Substantia nigra (tissue), 51 donors: ENCODE measurements at places on chromosomes 6 and 20.

DNA sequence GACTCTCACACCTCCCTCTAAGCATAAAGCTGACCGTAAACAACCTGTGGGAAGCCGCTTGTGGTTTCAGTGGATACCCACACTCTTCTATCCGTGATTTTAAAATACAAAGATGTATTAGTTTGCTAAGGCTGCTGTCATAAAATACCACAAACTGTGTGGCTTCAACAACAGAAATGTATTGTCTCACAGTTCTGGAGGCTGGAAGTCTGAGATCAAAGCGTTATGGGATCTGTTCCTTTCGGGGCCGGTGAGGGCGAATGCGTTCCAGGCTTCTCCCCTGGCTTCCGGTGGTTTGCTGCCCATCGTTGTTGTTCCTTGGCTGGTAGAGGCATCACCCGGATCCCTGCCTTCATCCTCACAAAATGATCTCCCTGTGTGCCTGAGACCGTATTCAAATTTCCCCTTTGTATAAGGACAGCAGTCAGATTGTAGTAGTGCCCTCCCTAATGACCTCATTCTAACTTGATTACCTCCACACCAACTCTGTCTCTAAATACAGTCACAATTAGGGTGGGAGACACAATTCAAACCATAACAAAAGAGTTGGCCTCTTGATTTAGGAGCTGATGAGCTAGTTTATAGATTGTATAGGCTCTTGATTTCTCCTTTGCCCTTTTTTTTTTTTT, 210.6 kb upstream of the SOX4 start:
- no peak for DNase-seq

GRCh38 chr20:56630086-56630493, 984 bp downstream of the TFAP2C start:
- DNase-seq, result no peak

DNA sequence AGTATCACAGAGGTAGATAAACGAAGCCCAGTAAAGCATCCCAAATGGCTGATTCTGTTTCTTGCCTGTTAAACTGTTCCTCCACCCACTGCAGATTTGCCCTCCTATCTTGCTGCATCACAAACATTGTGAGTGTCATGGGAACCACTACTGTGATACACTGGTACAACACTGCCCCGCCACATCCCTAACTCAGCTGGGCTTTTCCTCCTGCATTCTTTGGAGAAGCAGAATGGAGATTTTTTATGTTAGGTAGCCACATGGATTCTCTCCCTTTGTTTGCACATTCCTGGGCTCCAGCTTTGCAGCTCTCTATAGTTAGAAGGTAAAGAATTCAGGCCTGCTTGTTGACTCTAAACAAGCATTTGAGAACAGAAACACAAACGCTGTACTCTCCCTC, 234.1 kb downstream of the TMEM242 start:
- DNase-seq, result no peak

DNA sequence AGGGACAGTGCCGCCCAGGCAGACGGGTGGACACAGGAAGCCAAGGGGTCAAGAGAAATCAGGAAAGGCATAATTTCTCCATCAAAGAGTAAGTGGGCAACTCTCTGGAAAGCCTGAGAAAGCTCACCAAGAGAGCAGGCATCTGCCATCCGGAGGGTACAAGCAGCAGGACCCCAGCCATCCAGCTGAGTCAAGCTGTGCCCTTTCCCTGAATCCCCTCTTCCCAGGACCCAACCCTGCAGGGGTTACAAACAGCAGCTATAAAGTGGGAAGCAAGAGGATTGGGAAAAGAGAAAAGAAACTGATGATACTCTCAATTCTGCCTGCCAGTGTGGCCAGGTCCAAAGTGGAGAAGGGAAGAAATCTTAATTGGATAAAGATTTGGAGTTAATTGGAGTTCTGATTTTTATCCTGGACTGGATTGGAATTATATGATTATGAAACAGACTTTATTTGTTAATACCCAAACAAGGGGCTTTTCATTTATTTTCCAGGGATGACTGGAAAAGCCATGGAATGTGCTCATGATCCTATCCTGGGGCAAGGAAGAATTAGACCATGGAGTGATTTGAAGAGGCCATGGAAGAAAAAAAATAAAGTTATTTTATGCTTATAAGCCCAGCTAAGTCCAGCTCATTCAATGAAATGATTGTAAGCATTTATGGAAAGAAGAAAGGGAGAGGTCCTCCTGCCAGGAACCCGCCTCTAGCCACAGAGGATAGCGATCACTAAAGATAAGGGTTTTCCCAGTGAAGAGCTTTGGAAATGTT, 34.9 kb downstream of the NHLRC1 start:
- DNase-seq, result no peak

- DNase-seq, result no peak
Measured at GRCh38 chr6:109477725-109478124, 5.3 kb downstream of the ZBTB24 start.

DNA sequence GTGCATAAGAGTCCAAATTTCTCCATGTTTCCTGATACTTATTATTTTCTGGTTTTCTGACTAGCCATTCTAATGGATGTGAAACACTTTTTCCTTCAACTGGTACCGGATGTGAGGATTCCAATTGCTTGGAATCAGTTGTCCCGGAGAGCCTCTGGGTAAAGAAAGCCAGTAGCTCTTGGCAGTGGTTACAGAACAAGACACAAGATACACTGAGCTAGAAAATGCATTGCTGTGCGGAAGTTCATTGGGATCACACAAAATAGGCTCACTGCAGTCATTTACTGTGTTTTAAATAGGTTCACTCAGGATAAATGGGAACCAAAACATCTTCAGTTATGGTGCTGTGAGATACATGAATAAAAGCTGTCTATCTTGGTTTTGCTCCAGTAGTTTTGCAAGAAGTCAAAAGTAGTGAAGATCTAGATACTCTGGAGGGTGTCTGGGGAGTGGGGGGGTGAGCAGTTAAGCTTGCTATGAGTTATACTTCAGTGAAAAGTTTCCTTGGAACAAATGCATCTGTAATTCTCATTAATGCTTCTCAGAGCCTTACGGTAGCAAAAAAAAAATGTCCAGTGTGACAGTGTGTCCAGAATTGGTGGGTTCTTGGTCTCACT, 54.4 kb upstream of the RNF182 start:
- no peak for DNase-seq

DNA sequence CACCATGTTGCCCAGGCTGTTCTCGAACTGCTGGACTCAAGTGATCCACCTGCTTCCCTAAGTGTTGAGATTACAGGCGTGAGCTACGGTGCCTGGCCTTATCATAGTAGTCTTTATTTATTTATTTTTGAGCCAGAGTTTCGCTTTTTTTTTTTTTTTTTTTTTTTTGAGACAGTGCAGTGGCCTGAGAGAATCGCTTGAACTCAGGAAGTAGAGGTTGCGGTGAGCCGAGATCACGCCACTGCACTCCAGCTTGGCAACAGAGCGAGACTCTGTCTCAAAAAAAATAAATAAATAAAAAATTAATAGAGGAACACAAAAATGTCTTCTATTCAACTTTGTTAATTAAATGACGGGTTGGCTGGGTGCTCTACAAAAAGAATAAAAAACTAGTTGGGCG, 12.9 kb downstream of the MAPRE1 start:
- no peak for DNase-seq

DNA sequence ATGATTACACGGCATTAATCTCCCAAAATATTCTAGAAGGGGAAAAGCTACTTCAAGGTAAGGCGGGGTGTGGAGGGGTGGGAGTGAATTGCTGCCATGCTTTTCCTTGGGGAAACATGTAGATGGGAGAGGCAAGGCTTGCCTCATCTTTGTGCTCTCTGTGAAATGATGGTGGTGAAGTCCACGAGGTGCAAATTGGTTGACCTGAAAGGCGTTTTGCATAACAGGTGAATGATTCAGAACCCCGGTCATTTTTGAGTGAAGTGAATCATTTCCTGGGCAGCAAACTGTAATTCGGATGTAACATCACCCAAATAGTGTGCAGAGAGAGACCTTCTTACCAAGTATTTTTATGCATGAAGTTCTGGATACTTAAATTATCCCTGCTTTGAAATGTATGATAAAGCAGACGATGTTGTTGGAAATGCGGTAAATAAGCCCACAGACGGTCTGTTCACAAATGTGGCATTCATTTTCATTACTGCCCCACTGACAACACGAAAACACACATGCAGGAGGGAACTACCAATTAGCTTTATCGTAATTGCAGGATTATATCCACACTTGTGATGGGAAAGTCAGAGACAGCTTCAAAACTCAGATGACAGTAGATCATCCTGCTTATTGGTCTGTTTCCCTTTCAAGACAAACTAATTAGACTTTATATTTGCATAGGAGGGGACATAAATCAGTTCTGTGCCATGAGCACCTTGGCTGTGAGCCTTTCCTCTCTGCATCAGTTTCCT, 3.0 kb downstream of the CDH4 start:
- DNase-seq, result no peak

GRCh38 chr20:60967431-60968316, 284.4 kb upstream of the CDH4 start:
- no peak for DNase-seq

DNA sequence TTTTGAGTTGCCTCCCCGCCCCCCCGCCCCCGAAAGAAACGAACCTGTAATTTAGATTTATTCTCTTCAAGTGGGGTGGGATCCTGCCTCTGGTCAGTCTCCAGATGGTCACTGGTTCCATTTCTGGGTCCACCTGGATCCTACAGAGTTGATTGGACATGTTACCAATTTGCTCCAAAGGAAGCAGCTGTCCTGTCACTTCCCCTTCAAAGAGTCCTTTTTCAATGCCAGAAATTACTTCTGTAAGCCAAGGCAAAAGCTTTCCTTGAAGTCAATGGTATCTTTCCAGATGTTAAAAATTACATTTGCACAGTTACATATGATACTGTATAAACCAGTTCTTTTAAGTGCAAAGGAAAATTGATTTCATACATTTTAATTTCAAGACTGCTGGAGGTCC, 12.0 kb upstream of the ANKRD60 start:
- no peak for DNase-seq

- DNase-seq, result no peak
Measured at GRCh38 chr6:142784344-142784743, 160.6 kb downstream of the HIVEP2 start.

DNA sequence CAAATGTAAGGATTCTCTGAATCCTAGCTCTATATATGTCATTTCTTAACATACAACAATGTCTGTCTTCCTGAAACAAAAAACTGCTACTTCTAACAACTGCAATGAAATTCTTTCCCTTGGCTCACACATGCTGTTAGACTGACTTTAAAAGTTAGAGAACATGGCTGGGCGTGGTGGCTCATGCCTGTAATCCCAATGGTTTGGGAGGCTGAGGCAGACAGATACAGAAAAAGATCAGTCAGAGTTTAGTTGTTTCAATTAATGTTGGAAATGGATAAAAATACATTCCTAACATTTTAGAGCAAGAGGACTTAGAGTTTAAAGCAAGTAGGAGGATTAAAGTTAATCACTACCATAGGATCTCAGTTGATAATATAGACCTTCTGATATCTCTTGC, 28.7 kb upstream of the KIAA1586 start:
- no peak for DNase-seq

GRCh38 chr6:79627422-79627821, 3.7 kb upstream of the SH3BGRL2 start:
- no peak for DNase-seq

DNA sequence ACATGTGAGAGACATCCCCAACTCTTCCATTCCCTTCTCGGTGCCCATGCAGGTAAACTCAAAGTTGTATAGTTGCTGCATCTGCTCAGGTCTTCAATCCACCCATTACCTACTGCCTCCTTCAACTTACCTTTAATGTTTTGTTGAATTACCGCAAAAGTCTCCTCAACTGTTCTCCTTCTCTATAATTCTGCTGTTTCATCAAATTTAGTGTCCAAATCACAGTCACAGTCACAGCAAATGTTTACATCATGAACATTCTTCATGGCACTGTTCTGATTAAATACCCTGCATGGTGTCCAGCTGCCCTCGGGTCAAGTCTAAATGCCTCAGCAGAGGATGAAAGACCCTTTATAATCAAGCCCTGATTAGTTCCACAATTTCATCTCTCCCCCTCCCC, 130.1 kb downstream of the IPCEF1 start:
- no peak for DNase-seq
